ENCODE measurements at places on chromosomes 1 and 21.

- peak; percentile 55 for DNase-seq
These were observed 10.8 kb downstream of the MINDY1 start for GRCh38 chr1:150995896-150996295.

DNA sequence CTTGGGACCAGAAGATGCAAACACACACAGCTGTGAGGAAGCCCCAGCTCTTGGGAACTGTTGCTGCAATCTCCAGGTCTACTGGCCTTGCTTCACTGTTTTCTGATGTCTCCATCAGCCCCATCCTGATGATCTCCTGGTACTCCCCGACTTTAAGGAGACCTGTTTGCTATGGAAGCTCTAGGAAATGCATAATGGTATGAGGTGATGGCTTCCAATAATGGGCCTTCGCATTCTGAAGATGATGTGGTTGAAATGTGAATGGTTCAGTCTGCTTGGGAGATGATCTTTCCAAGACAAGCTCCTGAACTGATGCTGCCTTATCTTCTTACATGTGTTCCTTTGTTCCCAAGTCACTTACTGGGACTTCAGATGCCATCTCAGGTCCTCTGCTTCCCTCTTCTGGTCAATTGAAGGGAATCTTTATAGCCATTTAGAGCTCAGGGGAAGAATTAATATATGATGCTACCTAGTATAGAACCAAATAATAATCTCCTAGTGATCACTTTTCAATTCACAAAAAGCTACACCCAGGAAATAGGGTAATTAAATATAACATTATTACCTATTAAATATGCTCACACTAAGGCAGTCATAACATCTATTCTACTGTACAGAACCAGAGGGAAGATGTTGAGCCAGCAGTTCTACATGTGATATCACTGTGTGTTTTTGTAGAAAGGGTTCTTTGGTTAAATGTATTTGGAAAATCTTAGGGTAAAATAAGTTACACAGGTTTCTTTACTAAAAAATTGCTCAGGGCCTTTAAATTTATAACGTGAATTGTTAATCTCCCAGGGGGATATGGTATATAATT is 73.9 kb upstream of the VTCN1 start:
- DNase-seq, result peak; percentile 34

DNA sequence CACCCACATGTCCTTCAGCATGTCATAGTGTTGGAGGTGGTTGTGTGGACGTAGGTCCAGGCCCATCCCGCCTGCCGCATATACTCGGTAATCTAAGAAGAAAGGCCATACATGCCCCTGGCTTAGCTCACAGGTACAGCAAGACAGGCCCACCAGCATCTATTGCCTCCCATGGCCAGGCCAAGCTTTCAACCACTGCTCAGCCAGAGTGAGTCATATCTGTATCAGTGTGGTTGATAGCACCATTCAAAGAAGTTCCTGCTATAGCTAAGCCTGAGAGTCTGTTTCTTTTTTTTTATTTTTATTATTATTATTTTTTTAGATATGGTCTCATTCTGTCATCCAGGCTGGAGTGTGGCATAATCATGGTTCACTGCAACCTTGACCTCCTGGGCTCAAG is 17.0 kb downstream of the KLHDC8A start:
- DNase-seq, result no peak

DNA sequence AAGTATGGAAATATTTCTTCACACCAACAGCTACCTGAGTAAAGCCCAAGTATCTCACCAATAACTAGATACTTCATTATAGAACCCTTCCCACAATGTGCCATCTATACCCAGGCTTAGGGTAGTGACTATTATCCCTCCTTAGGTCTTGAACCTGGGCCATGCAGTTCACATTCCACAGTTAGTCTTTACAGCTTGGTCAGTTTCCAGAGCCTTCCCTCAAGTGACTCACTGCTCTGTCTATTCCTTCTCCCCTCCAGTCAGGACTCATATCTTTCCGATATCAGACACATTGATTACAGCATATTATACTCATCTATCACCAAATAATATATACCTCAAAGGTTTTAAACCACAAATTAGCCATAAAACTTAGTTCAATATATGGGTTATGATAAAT is 23.6 kb downstream of the VAMP4 start:
- DNase-seq, result no peak

DNA sequence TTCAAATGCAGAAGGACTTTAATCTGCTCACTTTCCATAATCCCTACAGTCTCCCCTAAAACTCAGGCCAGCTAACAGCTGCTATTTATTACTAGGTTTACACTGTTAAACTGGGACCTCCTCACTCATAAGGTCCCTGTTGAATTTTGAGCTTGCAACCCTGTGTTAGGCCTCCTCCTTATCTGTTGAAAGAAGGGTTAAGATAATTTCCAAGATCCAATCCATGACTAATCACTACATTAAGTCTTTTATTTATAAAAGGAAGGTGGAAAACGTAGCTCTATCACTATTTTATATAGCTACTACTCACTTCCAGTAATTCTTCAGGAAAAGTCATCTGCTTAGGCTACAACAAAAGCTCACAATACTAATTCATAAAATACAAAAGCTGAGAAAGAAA is 79.5 kb downstream of the EVI5 start:
- no peak for DNase-seq

Data from Caco-2 (cell line).